ENCODE measurements at places on chromosomes 1 and 21.

DNA sequence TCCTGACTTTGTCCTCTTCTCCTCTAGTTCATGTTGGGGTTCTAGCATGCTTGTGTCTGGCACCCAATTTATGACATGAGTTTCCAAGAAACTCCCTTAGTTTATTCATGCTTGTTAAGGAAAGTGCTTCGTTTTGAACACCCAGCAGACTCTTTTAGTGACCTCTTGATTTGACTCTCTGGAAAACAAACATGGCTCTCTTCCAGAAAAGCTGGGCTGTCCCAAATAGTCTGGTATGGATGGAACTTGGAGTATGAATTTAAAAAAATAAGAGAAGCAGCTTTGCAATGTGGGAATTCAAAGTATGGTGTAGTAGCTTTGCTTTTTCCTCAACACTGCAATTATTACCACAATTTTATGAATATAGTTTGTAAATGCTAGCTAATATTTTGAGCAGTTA is 143.4 kb upstream of the C8B start:
- no peak for DNase-seq

DNA sequence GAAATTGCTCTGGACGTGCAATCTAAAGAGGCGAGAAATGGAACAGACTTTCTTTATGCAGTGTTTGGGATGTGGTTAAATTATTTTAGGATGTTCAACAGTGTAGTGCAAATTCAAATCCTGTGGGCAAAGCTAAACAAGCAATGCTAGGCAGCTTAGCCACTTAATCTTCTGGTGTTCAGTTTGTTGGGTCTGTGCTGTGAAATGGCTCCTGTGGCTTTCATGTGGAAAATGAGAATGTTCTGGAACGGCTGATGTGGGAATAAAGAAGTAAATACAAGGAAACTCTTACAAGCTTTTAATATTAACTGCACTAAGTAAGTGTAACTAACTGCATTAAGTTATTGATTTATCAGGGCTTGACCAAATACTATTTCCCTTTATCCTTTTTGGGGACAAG is 766.6 kb downstream of the ADGRL2 start:
- no peak for DNase-seq

GRCh38 chr1:192350356-192350755 is 33.6 kb downstream of the RGS21 start:
- DNase-seq = no peak

DNA sequence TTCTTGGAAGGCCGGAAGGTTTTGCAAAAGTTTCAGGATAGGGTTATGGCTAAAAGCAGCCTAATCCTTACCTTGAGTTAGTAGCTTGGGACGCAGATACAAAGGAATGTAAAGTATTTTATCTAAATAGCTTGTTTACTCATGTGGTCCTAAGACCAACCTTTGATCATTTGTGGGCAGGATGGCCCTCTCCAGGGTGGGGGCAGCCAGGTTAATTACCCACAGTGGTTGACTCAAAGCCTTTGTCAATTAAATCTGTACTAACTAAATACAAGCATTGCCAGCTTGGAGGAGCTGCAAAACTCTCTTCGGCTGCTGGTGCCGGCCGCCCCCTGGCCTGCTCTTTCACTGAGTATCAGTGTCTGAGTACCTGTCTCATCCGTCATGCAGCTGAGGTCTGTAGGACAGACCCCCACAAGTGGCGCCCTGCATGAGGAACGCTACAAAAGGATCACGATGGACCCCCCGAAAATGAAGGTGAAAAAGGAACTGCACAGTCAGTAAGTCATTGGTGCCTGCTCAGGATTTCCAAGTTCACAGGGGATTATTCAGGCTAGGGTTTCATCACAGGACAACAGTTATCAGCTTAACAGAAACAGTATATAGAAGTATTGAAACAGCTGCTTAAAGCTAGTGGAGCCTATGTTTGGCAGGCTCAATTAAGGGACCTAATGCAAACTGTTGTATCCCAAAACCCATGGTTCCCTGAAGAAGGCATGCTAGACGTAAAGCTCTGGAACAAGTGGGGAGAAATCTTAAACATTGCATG is 212.5 kb upstream of the MAP1LC3C start:
- no peak for DNase-seq

DNA sequence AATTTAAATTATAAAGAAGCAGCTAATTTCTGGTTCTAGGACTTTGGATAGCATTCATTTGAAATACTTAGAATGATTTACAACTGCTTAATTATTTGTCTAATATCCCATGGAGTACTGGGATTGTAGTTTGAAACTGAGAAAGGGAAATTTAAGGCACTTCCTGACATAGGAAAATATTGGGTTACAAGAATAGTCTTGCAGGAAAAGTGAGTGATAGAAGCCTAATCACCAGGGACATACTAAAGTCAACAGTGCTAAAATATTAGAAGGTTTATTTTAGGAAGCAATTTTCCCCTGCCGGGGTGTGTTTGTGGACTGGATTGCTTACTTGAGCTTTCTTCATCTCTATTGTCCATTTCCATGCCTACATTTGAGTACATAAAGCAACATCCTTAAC is 661.6 kb downstream of the ADGRL2 start:
- no peak for DNase-seq

- DNase-seq = no peak
Measured at GRCh38 chr1:118931876-118932275, 56.3 kb downstream of the TBX15 start.

DNA sequence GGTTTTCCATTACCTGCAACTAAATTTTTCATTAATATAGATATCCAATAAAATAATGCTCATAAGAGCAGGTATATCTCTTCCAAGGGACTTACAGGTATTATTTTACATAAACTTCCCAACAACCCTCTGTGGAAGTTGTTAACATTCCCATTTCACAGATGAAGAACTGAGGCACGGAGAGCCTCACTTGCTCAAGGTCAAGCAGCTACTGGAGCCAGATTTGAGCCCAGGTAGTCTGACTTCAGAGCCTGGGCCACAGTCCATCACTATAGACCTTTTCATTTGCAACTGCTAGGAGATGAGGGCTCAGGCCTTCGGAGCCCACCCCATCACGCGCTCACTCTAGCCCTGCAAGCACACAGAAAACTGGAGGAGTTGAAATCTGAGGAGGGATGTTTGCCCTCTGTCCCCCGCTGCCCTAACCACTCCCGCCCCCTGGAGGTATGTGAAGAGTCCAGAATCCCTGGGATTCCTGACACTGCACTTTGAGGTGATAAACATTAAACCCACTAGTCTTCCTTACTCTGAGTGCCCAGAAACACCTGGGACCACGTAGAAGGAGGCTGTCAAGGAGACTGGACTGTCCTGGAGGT is 11.7 kb upstream of the ALPL start:
- no peak for DNase-seq

DNA sequence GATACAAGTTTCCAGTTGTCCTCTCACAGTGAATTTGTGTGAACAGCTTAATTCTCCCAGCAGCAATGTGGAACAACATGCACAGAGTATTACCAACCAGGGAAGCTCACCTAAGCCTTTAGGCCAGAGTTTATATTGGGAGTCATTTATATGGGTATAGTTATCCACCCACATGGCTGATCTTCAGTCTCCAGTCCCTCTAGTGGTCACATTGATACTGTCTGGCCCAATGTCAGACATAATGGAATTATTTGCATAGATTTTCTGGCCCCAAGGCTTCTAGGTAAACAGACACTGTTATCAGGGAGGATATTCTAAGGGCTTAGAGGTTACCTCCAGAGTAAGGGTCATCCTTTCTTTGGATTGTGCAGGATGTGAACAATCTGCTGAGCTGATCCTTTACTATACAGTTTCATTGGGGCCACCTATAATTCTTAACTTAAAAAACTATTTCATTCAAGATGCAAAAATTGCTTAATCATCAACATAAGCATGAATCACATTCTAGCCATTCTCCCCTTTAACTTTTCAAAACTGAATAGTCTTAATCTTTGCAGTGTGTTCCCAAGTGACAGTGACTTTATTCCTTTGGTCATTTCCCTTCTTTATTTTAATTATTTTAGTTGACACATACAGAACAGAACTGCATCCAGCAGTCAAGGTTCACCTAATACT is 210.9 kb downstream of the LTN1 start:
- DNase-seq = peak; percentile 57

DNA sequence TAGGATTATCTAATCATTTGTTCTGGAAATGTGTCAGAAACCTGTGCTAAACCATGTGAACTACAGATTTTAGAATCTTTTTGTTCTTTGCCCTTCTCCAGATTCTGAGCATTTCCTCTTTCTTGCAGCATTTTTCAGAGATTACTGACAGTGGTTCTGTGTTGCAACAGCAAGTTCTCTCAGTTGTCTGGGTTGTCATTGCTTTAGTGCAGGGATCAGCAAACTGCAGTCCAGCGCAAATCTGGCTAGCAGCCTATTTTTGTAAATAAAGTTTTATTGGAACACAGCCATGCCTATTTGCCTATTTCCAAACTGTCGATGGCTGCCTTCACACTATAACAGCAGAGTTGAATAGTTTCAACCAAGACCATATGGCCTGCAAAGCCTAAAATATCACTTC is 66.3 kb upstream of the LRRC8D start:
- peak; percentile 71 for DNase-seq

- peak; percentile 78 for DNase-seq
Measured at GRCh38 chr1:113783254-113784103, 24.2 kb upstream of the PHTF1 start.

GRCh38 chr1:210499956-210500355 is 171.3 kb downstream of the HHAT start:
- no peak for DNase-seq

DNA sequence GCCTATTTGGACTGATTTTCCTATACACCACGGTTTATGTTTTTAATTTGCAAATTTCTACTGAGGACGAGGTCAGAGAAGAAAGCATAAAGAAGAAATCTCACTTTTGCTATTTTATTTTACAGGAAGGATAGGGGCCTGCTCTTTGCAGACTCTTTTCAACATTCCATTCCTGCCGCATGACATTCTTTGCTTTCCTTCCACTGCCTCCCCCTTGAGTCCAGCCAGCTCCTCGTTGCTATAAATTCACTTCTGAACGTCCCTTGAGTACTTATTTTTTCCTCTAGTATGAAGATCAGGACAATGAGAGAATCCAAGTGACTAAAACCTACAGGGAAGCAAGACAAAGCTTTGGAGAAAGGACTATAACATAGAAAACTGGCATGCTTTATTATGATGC is 53.4 kb upstream of the PTGFR start:
- DNase-seq = peak; percentile 46

- DNase-seq = no peak
Measured at GRCh38 chr1:118123116-118123839, 61.8 kb downstream of the SPAG17 start.

DNA sequence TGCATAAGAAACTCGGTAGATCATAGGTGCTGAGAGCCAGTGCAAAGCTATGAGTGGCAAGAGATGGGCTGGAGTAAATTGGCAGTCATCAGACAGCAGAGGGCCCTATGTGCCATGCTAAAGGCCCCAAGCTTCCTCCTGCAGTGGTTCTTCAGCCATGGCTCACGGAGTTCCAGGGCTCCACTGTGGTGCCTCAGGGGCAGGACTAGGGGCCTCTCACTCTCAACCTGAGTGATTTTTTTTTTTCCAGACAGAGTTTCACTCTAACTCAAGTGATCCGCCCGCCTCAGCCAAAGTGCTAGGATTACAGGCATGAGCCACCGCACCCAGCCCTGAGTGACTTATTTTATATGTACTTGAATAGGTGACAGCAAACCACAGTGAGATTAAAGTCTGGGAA is 10.4 kb upstream of the GJA8 start:
- DNase-seq = no peak

DNA sequence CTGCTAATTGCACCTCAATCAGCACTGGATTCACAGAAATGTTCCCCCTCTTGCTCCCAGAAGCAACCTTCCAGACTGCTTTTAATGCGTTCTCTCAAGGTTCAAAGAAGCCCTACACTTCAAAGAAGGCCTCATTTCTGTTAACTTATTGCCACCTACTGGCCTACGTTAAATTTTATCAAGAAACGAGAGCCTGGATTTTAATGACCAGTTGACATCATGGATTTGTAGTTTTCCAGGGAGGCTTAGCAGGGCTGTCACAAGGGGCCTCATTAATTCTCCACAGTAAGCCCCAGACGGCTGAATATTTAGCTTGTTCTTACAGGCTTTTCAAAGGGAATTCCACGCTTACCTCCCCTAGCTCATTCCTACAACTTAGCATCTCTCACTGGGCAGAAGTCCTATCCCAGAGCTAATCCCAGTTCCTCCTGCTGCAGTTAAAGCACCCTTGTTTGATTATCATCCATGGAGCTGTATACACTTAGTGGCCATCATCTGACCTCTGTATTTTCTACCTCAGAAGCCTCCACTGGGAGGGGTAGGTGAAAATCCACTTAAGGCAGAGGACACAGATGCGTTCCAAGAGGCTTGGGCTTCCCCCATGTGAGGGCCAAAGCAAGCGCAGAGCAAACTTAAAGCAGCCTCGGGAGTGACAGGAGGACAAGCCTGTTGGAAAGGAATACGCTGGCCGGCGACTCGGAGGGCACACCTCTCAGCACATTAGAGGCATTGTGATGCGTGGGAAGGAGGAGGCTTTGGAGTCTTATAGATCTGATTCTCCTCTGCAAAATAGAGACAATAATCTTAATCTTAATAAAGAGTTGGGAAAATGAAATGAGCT is 32.2 kb upstream of the CYP4X1 start:
- peak; percentile 12 for DNase-seq

GRCh38 chr1:101203820-101204540 is 32.8 kb upstream of the S1PR1 start:
- peak; percentile 58 for DNase-seq

DNA sequence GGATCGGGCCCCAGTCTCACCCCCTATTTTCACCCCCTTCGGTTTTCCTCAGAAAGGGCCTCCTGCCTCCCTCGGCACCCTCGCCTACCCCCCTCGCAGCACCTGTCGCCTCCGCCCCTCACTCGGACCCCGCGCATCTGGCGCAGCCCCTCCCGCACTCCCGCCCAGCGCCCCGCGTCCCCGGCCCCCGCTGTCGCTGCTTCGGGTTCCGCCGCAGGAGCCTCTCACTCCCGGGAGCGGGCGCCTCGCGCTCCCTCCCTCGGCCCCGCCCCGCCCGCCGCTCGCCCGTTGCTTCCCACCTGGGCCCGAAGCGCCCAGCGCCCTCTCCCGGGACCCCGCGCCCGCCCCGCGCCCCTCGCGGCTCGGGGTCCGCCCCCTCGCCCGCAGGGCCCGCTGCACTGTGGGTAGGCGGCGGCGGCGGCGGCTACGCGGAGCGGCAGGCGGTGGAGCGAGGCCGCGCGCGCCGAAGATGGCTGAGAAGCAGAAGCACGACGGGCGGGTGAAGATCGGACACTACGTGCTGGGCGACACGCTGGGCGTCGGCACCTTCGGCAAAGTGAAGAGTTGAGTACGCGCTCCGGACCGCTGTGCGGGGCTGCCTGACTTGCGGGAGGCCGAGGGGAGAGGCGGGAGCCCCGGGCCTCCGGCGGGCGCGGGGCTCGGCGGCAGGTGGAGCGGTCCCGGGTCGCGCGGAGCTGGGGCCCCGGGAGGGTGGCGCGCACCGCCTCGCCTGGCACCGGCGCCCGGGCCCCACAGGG is at the start of gene PRKAA2:
Gene PRKAA2 (plus strand): TSS at position 396 of the 758 bp plus-strand sequence. CDS start 74 bp downstream, at position 470.
- peak; percentile 14 for DNase-seq
